ENCODE measurements at places on chromosomes 12 and 14.

DNA sequence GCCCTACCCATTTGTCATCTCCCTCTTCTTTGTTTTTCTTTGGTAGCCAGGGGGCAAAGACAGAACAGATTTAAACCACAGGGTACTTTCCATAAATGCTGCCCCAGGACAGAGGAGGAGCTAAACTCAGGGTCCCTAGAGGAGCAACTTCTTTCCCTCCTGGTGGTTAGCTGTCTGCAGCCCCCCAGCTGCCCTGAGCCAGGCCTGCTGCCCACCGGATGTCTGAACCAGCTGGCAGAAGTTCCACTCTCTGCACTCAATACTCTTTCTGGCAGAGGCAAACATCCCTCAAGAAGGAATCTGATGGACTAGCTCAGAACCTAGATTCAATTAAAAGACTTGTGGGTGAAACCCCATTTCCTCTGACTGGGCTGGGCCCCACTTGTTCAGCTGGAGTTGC is 10.7 kb downstream of the VDR start:
- no peak for DNase-seq

DNA sequence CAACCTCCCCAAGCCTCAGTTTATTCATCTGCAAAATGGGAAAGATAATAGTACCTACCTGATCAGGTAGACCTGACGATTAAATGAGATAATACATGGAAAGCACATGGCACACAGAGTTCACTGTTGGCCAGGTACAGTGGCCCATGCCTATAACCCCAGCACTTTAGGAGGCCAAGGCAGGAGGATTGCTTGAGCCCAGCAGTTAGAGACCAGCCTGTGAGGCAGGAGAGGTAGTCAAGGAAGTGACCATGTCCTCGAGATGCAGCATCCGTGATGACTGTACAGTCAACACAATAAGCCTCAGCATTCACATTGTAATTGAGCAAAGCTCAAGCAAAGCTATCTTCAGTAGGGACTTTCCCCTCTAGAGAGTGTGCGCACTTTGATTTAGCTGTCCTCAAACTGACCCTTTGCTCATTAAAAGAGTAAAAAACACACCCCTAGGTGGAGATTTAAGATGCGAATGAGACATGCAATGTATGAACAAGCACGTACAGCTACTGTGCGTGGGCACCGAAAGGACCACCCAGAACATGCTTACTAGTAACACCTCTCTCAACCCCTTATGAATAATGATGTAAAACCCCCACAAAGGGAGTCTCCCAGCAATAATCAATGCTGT is 9.9 kb downstream of the ISCU start:
- no peak for DNase-seq

- DNase-seq, result no peak
Measured at GRCh38 chr12:52790427-52791270, 5.3 kb downstream of the KRT3 start.

DNA sequence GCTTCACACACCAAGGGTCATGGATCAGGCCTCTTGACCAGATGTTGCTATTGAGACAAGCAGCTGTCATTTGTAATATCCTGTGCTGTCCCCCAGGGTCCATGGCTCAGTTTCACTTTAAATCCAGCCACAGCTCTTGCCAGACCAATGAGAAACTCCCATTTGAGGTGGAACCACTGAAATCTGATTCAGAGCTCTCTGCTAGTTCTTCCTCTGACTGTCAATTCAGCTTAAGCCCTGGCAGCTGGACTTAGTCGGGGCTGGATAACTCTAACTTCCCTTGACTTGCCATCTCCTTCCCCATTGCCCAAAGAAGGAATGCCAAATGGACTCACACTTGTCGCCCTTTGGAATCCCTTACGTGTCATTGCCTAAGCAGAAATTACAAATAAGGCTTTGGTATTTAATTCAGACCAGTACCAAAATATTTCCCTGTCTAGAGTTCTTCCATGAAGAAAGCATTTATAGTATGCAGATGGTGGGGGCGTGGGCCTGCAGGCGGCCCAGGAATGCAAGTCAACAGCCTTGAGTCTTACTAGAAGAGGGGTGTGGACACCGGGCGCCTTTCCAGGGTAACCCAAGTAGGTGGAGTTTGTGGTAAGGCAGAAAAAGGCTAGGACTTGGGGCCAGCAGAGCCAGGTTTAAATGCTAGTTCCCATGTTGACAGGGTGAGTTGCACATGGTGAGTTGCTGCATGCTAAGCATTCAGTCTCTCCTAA is 96.9 kb upstream of the TMPO start:
- no peak for DNase-seq

- no peak for DNase-seq
Measured at GRCh38 chr12:58640314-58640713, 280.0 kb downstream of the LRIG3 start.

DNA sequence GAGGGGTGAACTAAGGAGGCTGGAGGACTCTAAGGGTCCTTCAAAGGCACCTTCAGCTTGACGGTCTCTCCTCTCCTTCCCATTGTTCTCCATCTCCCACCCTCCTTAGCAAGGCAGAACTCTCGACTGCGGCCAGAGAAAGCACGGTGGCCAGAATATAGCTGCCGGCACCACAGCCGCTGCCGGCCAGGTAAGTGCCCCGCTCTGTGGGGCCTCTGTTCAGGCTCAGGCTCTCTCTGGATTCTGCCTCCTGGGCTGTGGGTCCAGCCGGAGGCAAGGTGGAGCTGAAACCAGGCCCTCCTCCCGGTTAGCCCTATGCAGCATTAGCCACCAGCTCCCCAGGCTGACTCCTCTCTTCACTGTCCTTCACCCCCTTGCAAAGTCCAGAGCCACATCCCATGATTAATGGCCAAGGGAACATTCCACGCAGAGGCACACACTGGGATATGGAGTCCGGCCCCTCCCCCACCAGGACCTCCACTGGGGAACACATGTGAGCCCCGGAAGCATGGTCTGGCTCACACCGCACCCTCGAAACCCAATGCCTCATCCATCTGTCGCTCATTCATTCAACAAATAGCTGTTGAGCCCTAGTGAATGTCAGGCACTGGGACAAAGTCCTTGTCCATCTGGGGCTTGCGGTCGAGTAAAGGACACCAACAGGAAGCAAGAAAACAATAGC is 25.2 kb downstream of the LTBP2 start:
- no peak for DNase-seq

DNA sequence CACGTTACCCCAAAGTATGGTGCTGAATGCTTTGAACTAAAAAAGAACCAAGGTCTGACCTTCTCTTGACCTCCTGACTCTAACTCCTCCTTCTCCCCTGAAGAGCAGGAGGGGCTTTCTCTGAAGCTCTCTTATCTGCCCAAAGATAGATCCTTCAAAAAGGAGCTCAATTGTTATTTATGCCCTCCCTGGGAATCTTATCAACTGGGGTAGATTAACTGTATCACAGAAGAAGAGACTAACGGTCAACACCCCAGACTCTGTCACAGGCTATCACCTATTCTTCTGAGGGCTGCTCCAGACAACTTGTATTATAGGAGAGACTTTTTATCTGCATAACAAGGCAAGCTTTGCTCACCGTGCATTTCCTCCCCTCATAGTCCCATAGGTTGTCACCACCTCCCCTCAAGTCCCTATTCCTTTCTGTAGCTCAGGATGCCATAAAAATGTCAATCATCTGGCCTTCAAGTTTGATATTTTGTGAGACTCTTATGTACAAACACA is 86.6 kb downstream of the PAPLN start:
- DNase-seq, result no peak

- no peak for DNase-seq
Measured at GRCh38 chr12:124466216-124467128, 100.9 kb downstream of the NCOR2 start.

- DNase-seq, result peak; percentile 37
Measured at GRCh38 chr14:90545966-90546751, 149.3 kb downstream of the CALM1 start.

- no peak for DNase-seq
Measured at GRCh38 chr12:131673888-131674257, 37.0 kb upstream of the SFSWAP start.

GRCh38 chr14:99401621-99402284 is 78.9 kb downstream of the SETD3 start:
- no peak for DNase-seq

DNA sequence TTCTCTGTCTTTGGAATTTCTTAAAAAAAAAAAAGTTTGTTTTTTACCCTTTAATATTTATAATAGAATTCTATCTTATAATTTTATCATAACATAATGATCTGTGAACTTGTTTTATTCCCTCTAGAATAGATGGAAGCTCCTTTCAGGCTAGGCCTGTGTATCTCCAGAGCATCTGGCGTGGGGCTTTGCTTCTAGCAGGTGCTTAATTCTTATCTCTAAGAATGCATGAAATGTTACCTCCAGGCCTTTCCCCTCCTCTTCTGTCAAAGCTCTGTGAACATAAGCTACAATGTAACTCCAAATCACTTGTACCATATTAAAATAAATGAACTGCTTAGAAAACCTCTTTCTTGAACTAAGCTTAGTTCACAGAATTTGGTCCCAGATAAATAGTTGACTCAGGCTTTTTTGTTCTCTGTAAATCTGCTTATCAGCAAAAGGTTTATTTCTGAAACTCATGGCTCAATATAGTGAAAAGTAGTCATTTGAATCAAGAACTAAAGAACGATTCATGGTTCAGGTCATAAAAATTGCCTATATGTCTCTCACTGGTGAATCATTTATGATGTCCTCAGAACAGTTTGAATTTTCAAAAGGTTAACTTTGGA is 407.1 kb downstream of the TRHDE start:
- DNase-seq, result no peak

DNA sequence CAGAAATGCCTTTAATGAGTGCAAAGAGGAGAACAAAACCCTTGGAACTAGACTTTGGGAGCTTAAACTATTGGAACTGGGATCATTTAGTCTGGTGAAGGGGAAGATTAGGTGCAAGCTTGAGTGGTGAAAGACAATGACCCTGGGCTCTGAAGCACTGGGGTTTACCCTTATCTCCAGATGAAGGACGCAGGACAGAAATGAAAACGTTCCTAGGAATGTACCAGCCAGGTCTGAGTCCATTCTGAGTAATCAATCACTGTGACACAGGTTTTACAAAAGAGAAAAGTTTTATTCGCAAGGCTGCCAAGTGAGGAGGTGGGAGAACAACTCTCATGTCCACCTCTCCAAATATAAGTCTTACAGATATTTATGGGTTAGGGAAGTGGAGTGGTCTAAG is 249.1 kb downstream of the LRIG3 start:
- no peak for DNase-seq

GRCh38 chr12:71662849-71663560 is 643 bp downstream of the ZFC3H1 start:
- peak; percentile 65 for DNase-seq

GRCh38 chr12:109450980-109451379 is 26.1 kb downstream of the KCTD10 start:
- no peak for DNase-seq

DNA sequence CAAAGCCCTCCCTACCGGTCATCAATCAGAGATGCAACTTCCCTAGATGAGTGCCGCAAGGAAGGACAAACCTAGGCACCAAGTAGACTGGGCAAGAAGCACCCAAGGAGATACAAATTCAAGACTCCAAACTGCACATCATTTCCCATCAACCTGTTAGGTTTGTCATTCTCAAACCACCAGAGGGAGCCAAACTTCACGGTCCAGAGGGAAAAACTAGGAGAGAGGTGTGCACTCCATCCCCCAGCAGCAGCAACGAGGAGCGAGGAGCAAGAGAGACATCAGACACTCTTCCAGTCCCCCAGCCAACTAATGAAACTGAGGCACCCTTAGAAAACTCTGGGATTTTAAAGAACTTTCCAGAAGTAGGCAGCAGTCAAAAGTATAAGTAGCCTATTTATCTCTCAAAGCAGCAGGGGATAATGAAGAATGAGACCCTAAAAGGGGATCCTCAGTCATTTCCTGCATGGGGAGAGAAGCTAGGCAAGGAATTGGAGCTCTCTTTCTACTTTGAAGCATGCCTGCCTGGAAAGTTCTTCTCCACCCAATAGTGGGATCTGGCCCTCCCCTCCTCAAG is 37.0 kb upstream of the NT5DC3 start:
- DNase-seq, result no peak

GRCh38 chr12:98513379-98514322 is 1.7 kb upstream of the TMPO start:
- DNase-seq, result no peak

DNA sequence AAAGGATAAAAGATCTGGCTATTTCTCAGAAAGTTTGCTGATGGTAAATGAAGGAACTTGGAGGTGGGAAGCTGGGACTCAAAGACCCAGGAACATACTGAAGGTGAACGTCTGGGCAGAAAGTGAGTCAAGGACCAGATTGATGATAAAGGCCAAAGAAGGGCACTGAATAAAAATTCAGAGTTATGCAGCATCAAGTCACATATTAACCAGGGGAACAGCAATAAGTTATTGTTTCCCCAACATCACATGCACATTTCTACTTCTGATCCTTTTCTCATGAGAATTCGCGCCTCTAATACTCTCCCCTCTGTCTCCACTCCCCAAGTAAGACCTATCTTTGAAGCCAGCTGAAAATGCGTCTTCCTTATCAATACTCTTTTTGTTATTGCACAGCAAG is 71.8 kb upstream of the SLC35F4 start:
- DNase-seq, result no peak

DNA sequence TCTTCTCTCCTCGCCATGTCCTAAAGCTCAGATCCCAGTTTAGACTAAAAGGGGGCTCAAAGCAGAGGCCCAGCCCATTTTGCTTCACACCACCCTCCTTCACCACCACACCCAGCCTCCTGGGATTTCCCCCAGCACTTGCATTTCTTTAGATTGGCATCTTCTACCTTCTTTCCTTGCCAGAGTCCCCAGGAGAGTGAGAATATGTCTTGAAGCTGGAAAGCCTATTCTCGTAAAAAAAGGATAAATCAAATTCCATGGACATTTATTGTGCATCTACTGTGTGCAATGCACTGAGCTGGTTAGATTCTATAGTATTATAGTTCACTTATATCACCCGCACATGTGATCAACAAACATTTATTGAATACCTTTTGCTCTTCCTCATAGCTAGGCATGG is 10.2 kb downstream of the FBXW8 start:
- no peak for DNase-seq

- DNase-seq, result no peak
Measured at GRCh38 chr12:125098676-125099408, 33.6 kb downstream of the AACS start.

- DNase-seq, result no peak
Measured at GRCh38 chr14:68039593-68039992, 220.0 kb downstream of the RAD51B start.

DNA sequence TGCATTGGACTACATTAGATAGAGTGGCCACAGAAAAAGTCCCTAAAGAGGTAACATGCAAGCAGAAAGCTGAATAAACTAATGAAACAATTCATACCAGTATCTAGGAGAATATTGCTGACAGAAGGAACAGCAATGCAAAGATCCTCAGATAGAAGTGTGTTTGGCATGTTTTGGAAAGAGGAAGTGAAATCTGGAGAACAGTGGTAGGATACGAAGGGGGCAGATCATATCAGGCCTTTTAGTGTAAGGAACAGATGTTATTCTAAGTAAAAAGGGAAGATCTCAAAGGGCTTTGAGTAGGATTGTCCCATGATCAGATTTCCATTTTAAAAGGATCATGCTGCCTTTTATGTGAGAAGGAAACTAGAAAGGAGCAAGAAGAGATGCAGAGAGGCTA is 342.9 kb downstream of the PAWR start:
- DNase-seq, result no peak

- no peak for DNase-seq
Measured at GRCh38 chr12:124664395-124665111, 97.1 kb upstream of the NCOR2 start.
